A549 treated with AZD2906 at 1 μM for 4 hours (cell line): ENCODE measurements at places on chromosomes 16 and 17. TPM values are rescaled to one million over a fixed set of nuclear protein-coding genes. Genes with fewer than 3 reads are reported as not detected.

Gene KRTAP2-2
- total RNA-seq: not detected in 5 replicates

Gene SMG6
- total RNA-seq: 21.0 to 25.0 TPM (median 22.9 TPM) in 5 replicates

Gene FXR2
- 47.5 to 56.4 TPM (median 54.2 TPM) in 5 replicates for total RNA-seq

Gene SEPTIN1
- total RNA-seq: 0.95 to 2.5 TPM (median 2.2 TPM) in 5 replicates

Gene CIBAR2
- total RNA-seq: not detected in 5 replicates

Gene CCL7
- total RNA-seq: 0.11 to 0.25 TPM (median 0.22 TPM) in 5 replicates

Gene HBA1
- total RNA-seq: 1.1 to 2.4 TPM (median 1.8 TPM) in 5 replicates

Gene ALOXE3
- total RNA-seq: 5.9 to 10.2 TPM (median 7.3 TPM) in 5 replicates

Gene NLRC3
- total RNA-seq: 0.02 to 0.08 TPM in 2 of 5 replicates, not detected in the others

Gene CCL14
- total RNA-seq: not detected in 5 replicates

Gene DNASE1L2
- 0.60 to 1.7 TPM (median 1.3 TPM) in 5 replicates for total RNA-seq

Gene ZNF652
- total RNA-seq: 7.3 to 10.6 TPM (median 8.9 TPM) in 5 replicates

Gene RASL10B
- 0.07 to 0.30 TPM (median 0.13 TPM) in 5 replicates for total RNA-seq

Gene KCNH4
- total RNA-seq: 0.18 to 0.36 TPM (median 0.31 TPM) in 5 replicates

Gene TMEM238L
- total RNA-seq: not detected in 5 replicates

Gene CALB2
- total RNA-seq: 4.6 to 6.3 TPM (median 5.1 TPM) in 5 replicates
